ENCODE measurements at places on chromosomes 2 and 18.

DNA sequence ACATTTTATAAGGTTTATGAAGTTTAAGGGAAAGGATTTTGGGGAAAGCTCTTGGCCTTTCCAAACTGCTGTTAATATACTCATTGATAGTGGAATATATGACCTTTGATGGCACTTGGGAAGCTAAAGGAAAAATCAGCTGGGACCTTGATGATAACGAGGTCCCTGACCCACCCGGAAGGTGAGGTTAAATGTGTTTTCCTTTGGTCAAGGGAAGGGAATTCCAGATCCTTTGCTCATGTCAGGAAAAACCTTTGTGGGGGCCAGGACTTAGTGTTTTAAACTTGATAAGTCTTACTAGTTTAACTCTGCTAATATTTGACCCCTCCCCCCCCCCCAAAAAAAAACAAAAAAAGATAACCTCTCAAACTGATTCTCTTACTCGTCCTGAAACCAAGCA lies 50.7 kb downstream of the CRIM1 start:
- H3K27ac ChIP-seq = no peak overlapping the region
- DNase-seq = no peak
- peaks cover 4% of the 10 kb centered on the region for H3K27me3 ChIP-seq
- H3K4me1 ChIP-seq = no peaks in the 10 kb centered on the region
- no peaks in the 10 kb centered on the region for H3K36me3 ChIP-seq

DNA sequence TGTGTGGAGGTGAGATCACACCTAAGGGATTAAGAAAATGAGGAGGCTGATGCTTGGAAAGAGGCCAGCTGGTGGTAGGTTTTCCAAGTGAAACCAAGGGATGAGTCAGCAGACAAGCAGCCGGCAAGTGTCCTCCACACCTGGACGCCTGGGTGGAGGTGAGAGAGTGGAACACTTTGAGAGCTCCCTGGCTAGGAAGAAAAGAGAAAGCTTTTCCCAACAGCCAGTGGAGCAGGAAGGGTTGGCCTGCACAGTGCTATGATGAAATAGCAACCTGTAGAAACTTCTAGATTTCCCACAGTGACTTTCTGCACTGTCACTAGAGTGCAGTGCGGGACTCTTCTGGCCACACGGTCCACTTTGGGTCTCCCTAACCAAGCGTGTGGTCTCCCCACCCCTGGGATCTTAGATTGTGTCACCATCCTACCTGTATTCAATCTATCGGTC lies 19.6 kb upstream of the IL37 start:
- H3K4me1 ChIP-seq = no peaks in the 10 kb centered on the region
- no peak for DNase-seq
- H3K4me3 ChIP-seq = no peak overlapping the region
- no peaks in the 10 kb centered on the region for H3K36me3 ChIP-seq
- H3K27ac ChIP-seq = no peak overlapping the region

DNA sequence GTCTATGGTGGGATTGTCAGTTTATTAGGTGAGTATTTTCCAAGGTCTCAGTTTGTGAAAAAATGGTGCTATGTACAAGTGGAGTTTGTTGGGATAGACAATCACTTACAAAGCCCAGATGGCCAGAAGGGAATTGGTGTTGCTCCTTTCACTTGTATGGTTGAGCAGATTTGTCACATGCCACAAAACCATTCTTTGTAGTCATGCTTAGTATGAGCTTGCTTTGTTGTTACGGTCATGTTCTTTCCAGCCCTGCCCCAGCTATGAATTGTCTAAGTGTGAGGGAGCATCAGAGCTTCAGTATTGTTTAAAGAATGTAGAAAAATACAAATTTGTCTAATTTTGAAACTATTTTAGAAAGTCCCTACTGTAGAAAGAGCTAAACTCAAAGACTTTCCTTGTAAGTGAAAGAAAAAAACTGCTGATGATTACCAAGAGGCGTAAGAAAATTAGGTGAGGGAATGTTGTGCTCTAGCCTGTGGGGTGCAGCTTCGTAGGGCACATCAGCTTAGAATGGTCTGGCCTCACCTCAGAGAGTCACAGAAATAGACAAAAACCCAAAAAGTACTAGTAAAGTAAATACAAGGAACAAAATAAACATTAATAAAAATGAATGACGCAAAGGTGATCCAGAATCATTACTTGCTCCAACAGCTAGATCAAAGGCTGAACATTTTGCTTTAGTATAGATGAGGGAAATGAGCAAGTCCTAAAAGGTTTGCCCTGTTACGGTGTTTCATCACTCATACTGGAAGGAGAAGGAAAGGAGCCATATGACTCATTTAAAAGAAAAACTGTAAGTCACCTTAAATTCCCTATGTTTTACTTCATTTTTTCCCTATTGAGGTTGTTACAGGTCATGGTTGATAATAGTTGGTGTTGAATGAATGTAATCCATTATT lies 9.2 kb downstream of the TGIF1 start:
- peaks cover 8% of the 10 kb centered on the region for H3K27me3 ChIP-seq
- H3K27ac ChIP-seq = peak overlapping the region; percentile 49
- peaks cover 42% of the 10 kb centered on the region for H3K36me3 ChIP-seq
- no peak for DNase-seq
- peaks cover 34% of the 10 kb centered on the region for H3K4me1 ChIP-seq

- no peak for DNase-seq
- H3K27ac ChIP-seq = peak overlapping the region; percentile 99
- H3K4me1 ChIP-seq = peaks cover 90% of the 10 kb centered on the region
- H3K27me3 ChIP-seq = no peaks in the 10 kb centered on the region
- peak overlapping the region; percentile 90 for H3K4me3 ChIP-seq
Observed at GRCh38 chr2:195536906-195537305, 120.1 kb upstream of the SLC39A10 start.

DNA sequence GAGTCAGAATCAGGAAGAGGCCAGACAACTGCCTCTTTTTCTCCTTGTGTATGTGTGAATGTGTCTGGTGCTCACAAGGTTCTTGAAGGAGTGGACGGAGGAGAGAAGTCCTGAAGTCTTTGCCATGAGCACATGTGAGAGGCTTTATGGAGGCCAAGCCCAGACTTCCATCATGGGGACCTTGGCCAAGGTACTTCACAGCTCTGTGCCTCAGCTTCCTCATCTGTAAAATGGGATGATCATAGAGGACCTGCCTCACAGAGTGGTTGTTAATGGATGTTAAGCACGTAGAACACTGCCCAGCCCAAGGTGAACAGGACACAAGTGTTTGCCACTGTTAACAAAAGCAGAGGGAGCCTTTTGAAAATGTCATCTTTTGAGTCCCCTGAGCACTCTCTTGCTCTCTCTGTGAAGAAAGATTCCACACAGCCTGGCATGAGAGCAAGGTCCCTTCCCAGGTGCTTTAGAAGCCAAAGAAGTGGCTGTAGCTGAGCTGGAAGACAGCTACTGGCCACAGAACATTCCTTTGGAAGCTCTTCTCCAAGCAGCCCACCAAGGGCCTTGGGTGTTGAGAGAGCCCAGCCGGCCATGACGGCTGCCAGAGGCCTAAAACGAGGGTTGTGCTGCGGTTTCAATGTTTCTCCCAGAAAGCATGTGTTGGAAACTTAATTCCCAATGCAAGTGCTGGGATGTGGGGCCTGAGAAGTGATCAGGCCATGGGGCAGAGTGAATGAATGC lies 41.8 kb upstream of the ASPRV1 start:
- peaks cover 16% of the 10 kb centered on the region for H3K4me1 ChIP-seq
- H3K27me3 ChIP-seq = no peaks in the 10 kb centered on the region
- no peaks in the 10 kb centered on the region for H3K36me3 ChIP-seq
- DNase-seq = no peak
- no peak overlapping the region for H3K27ac ChIP-seq
- no peak overlapping the region for H3K4me3 ChIP-seq

GRCh38 chr2:164625378-164625971 lies 4.2 kb upstream of the GRB14 start:
- DNase-seq = no peak
- no peak overlapping the region for H3K4me3 ChIP-seq
- H3K27ac ChIP-seq = no peak overlapping the region
- no peaks in the 10 kb centered on the region for H3K36me3 ChIP-seq
- peaks cover 27% of the 10 kb centered on the region for H3K27me3 ChIP-seq
- peaks cover 3% of the 10 kb centered on the region for H3K4me1 ChIP-seq

- DNase-seq = no peak
- no peak overlapping the region for H3K4me3 ChIP-seq
- no peak overlapping the region for H3K27ac ChIP-seq
Observed at GRCh38 chr18:76394780-76395476, 100.1 kb downstream of the ZNF516 start.

DNA sequence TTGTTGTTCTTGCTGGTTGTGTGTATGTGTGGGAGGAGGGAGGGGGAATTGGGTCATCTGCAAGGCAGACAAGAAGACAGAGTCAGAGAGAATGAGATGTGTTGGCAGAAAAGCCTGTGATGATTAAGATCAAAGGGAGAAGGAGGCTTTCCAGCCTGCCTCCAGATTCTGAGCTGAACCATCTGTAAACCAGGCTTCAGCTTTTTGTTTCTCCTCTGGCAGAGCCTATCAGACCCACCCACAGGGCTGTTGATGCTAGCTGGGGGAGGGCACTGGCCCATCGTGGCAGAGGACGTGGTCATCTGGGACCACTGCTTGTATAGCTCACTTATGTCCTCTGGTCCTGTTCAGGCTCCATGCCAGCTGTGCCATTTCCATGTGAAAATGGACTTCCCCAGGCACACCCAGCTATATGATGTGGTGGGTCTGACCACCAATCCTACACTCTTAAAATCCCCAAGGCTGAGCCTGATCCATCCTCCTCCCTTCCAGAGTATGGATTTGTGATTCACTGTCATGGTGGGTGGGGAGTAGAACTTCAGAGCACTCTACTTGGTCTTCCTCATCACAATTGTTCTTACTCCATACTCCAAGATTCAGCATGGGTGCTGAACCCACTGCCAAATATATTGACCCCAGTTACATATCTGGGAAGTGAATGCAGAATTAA lies 27.8 kb upstream of the COL6A3 start:
- DNase-seq = peak; percentile 31
- H3K27ac ChIP-seq = no peak overlapping the region
- H3K4me3 ChIP-seq = no peak overlapping the region
- H3K4me1 ChIP-seq = peaks cover 43% of the 10 kb centered on the region

DNA sequence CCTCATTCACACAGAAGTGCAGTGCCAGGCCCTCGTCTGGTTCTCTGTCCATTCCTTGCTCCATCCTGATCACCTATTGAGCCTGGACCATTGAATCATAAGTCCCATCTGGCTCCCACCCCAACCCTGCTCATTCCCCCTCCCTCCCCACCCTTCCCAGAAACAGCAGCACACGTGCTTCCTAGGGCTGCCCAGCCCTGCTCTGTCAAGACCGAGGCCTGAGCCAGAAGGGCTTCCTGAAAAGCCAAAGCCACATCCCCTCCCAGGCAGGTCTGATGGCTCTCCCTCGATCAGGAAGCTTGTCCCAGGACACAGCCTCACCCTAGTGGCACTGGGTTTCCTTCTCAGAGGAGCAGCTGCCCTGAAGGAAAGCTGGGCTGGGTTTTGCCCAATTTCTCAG lies 79.8 kb upstream of the FZD7 start:
- no peaks in the 10 kb centered on the region for H3K4me1 ChIP-seq
- no peak for DNase-seq
- peaks cover 24% of the 10 kb centered on the region for H3K27me3 ChIP-seq
- H3K4me3 ChIP-seq = no peak overlapping the region
- H3K27ac ChIP-seq = no peak overlapping the region

DNA sequence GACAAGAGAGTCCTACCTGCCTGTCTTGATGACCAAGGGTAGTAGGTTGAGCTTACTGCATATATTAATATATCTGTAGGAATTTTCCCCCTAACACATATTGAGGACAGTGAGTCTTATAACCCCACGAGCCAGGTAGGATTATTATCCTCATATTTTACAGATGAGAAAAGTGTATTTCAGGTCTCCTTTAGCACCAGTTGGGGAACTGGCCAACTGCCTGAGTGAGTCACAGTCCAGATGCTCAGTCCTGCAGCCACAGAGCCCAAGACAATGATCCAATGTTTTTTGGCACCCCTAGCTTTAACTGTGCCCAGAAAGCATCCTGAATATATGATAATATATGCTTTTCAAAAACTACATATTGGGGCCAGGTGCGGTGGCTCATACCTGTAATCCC lies 30.8 kb upstream of the GLS start:
- no peaks in the 10 kb centered on the region for H3K27me3 ChIP-seq
- H3K27ac ChIP-seq = no peak overlapping the region
- H3K4me3 ChIP-seq = no peak overlapping the region
- no peaks in the 10 kb centered on the region for H3K36me3 ChIP-seq

DNA sequence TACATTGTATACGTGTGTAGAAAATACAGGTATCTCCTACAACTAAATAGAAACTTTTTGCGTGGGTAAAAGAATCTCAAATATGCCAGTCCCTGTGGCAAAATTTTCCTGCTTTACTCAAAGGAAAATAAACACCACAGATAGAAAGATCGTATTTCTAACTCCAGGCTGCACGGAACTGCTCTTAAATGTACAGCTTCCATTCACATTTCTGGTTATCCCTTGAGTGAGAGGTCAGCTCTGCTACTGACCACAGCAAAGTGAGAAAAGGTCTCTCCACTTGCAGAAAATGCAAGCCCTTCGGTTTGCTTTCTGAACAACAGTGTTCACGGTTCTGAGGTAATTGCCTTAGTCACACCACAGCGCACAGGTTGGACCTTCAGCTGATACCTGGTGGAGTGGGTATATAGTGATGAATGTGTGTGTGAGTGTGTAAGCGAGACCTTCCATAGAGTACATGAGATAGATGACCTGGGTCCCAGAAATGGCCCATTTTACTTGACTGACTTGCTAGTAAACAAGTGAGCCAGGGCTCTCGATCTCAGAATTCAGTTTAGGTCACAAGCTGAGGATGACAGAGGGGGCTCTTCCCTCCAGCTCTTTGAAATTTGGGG lies 52.1 kb downstream of the ALPK2 start:
- peaks cover 21% of the 10 kb centered on the region for H3K27me3 ChIP-seq
- DNase-seq = no peak
- H3K4me1 ChIP-seq = peaks cover 18% of the 10 kb centered on the region
- no peak overlapping the region for H3K27ac ChIP-seq

DNA sequence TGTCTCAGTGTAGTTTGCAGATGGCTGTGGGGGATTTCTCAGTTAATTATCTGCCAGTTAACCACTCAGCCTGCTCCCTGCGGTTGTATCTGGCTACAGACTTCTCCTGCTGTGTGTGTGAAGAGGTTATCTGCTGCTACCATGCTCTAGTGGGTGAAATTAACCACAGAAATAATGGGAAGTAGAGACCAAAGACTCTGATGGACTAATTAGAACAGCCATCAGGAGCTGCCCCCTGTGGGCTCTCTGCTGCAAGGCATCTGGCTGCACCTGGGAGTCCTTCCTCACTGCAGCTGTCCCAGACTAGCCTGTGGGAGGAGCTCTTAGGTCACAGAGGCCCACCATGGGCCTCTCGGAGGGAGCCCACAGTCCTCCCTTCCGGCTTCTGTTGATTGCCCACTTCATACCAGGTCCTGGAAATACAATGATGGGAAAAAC lies 66.6 kb downstream of the CTIF start:
- H3K27ac ChIP-seq = no peak overlapping the region
- no peak for DNase-seq
- H3K27me3 ChIP-seq = no peaks in the 10 kb centered on the region
- no peak overlapping the region for H3K4me3 ChIP-seq
- H3K36me3 ChIP-seq = no peaks in the 10 kb centered on the region

GRCh38 chr2:37781028-37781427 lies 109.6 kb upstream of the CDC42EP3 start:
- peaks cover 5% of the 10 kb centered on the region for H3K27me3 ChIP-seq
- no peaks in the 10 kb centered on the region for H3K36me3 ChIP-seq
- H3K27ac ChIP-seq = no peak overlapping the region
- H3K4me3 ChIP-seq = no peak overlapping the region
- no peaks in the 10 kb centered on the region for H3K4me1 ChIP-seq

- no peaks in the 10 kb centered on the region for H3K4me1 ChIP-seq
- H3K36me3 ChIP-seq = no peaks in the 10 kb centered on the region
- no peaks in the 10 kb centered on the region for H3K27me3 ChIP-seq
- no peak overlapping the region for H3K27ac ChIP-seq
- DNase-seq = no peak
Observed at GRCh38 chr2:89850881-89851582, 1159.6 kb downstream of the RPIA start.
